ENCODE measurements at places on chromosomes 11 and 22.

GRCh38 chr11:65593518-65594414 lies 1.8 kb downstream of the KCNK7 start:
- no peak for DNase-seq

- no peak for DNase-seq
These were observed 26.3 kb upstream of the CDON start for GRCh38 chr11:126088999-126089398.

- no peak for DNase-seq
These were observed 204.8 kb upstream of the SESN3 start for GRCh38 chr11:95435628-95436353.

- DNase-seq: no peak
These were observed 244.6 kb downstream of the AASDHPPT start for GRCh38 chr11:106322106-106322505.

GRCh38 chr11:126229858-126230540 lies 18.4 kb downstream of the FAM118B start:
- peak; percentile 14 for DNase-seq

GRCh38 chr22:46115388-46115678 lies 35.0 kb upstream of the PPARA start:
- no peak for DNase-seq

DNA sequence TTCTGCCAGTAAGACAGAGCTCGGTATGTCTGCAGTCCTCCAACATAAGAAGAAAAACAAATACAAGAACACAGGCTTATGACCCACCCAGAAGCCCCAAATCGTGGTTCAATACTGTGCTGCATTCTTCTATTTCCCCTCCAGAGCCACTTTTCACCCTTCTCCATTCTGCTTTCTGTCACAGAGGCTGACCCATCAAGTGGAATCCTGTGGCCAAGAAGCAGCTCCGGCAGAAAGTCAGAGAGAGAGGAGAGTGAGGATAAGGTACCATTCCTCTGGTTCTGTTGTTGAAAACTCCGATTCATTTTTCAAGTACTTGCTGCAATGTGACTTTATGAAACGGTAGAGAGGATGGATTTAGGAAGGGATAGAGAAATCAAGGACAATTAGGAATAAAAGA lies 30.4 kb downstream of the PGM2L1 start:
- no peak for DNase-seq

DNA sequence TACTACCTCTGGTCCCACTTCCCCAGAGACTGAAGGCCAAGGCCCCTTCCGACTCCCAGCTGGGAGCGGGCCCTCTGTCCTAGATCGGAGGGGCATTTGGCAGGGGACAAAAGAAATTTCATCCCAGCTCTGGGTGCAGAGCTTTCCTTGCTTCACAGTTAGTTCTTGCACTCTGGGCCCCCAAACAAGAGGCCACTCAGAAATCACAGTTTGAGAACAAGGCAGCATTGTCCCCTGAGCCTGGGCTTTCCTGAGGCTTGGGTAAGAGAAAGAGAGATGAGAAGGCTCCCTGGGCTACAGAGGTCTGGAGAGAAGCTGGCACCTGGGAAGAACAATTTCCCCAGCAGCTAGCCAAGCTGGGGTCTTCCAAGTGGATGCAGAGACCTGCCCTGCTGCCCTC lies 71.8 kb upstream of the NCAM1 start:
- no peak for DNase-seq

DNA sequence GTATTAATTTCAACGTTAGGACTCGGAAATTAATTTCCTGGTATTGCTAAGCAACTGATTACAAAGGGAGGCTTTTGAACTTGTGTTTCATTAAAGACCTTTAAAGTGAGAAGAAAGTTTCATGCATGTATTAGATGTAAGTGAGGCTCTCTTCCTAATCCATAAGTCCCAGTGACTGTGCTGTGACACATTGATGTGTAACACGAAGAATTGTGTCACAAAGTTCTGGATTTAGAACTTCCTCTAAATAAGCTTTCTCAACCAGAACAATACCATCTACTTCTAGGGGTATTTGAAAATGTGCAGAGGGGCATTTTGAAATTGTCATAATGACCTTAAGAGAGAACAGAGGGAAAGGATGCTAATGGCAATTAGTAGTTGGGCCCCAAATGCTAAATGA lies 14.4 kb downstream of the DCUN1D5 start:
- no peak for DNase-seq

GRCh38 chr22:23827351-23827995 lies 11.3 kb downstream of the DERL3 start:
- no peak for DNase-seq

- DNase-seq: peak; percentile 17
These were observed 4.8 kb upstream of the FAR1 start for GRCh38 chr11:13663631-13664071.

- no peak for DNase-seq
These were observed 454.6 kb downstream of the KCNA4 start for GRCh38 chr11:29562183-29562582.

DNA sequence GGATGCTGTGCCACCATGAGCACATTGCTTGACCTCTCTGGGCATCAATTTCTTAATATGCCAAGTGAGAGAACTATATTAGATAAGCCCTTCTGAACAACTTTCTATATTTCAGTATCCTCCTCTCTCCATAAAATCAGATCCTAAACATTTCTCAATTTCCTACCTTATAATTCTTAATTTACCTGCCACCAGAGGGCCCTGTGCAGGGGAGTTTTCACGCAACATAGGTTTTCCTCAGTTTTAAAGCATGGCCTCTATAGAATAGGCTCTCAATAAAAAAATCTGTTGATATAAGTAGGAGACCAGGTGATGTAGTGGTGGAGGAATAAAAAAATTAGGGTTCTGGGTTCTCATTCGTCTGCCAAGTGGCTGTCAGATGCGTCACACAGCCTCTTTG lies 83.7 kb upstream of the DBX1 start:
- DNase-seq: no peak

GRCh38 chr11:119447664-119448242 lies 24.8 kb upstream of the THY1 start:
- no peak for DNase-seq

- no peak for DNase-seq
These were observed 33.0 kb downstream of the CHID1 start for GRCh38 chr11:877565-877964.

DNA sequence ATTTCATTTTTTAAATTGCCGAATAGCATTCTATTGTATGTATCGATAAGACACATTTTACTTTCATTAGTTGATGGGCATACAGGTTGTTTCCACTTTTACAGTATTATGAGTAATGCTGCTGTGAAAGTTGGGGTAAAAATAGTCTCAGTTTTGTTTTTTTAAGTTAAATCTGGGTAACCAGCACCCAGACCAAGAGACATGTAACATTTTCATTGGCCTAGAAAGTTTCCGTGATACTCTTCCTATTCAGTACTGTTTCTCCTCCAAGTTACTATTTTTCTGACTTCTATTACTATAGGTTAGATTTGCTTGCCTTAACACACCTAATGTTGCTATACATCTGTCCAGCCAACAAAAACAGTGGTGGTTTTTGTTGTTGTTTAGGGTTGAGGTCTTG lies 12.3 kb downstream of the IPO7 start:
- DNase-seq: no peak

- DNase-seq: no peak
These were observed 30.0 kb downstream of the RGL4 start for GRCh38 chr22:23720855-23721254.

- peak; percentile 99 for DNase-seq
These were observed 89.8 kb upstream of the PARVA start for GRCh38 chr11:12287374-12288211.

GRCh38 chr11:14300661-14301304 lies 58.2 kb downstream of the RRAS2 start:
- DNase-seq: peak; percentile 80

DNA sequence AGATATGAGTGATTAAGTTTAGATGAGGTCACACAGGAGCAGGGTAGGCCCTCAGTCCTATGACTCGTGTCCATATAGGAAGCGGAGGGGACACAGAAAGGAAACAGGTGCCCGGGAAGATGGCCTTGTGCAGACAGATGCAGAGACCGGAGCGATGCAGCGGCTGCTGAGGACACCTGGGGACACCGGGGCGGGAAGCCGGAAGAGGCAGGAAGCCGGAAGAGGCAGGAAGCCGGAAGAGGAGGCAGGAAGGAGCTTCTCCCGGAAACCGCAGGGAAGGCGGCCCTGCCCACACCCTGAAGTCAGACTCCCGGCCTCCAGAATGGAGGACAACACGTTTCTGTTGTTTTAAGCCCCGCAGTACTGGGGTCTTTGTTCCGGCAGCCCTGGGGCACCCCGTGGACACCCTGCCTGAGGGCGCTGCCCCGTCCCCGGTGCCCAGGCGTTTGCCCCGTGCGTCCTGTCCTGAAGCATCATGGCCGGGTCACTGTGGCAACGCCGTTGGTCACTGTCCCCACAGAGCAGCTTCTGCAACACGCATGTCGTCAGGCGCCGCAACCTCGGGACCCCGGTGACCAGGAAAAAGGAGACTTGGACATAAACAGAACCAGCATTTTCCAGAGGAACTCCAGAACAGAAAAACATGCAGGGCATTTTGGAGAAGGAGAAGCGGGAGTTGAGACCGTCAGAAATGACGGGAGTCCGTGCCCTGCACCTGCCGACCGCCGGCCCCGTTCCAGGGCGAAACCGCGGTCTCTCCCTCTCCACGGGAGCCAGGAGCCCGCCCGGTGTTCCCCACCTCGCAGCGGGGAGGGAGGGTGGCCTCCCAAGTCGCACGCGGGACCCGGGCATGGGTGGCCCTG lies 103.4 kb downstream of the BRD1 start:
- no peak for DNase-seq

- DNase-seq: no peak
These were observed 27.0 kb upstream of the CCDC89 start for GRCh38 chr11:85712953-85713352.

- peak; percentile 51 for DNase-seq
These were observed 12.9 kb downstream of the ARHGEF17 start for GRCh38 chr11:73320763-73321603.

DNA sequence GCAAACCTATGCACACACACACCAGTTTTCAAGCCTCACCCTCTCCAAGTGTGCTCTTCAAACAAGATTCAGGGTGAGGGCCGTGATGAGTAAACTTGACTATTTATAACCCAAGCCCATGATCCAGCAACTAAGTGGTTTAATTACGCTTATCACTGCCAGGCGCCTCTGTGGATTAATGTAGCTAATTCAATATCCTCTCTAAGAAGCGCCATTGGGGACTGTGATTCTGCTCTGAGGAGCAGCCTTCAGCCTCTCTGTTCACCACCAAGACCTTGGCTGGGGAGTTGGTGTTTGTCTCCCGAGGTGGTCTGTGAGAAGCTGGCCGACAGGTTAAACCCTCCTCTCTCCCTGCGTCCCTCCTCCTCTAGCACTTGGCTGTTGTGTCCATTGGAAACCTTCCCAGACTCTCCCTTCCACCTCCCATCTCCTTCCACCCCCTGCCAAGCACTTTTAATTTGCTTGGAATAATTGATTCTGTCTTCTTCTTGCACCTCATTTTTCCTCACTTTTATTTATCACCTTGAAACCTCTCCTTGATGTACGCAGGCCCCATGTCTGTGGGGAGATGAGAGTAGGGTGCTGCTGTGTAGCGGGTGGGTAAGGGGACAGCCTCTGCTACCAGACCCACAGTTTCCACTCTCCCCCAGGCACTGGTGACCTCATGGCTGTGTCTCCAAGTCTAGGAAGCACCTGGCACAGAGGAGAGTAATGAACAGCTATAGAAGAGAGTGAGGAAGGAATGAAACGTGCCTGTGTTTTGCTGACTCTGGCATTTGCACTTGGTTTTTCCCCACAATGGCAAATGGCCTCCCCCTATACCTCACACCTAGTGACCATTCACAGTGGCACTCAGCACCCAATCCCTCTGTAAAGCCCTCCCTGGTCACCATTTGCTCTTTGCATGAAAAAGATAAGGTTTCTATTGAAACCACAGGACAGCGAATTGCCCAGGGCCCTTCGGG lies 236.6 kb downstream of the GRIK4 start:
- DNase-seq: no peak

GRCh38 chr22:38845004-38845740 lies 1.3 kb upstream of the NPTXR start:
- DNase-seq: peak; percentile 47

- DNase-seq: peak; percentile 67
These were observed at the start of gene MN1 for GRCh38 chr22:27801616-27802345. MN1 (minus strand) TSS chr22:27801756; CDS start chr22:27800543, 1,213 bp downstream.

- DNase-seq: no peak
These were observed 47.6 kb upstream of the GCAT start for GRCh38 chr22:37760152-37760551.

GRCh38 chr11:47509077-47509536 lies 43.8 kb downstream of the CELF1 start:
- no peak for DNase-seq

DNA sequence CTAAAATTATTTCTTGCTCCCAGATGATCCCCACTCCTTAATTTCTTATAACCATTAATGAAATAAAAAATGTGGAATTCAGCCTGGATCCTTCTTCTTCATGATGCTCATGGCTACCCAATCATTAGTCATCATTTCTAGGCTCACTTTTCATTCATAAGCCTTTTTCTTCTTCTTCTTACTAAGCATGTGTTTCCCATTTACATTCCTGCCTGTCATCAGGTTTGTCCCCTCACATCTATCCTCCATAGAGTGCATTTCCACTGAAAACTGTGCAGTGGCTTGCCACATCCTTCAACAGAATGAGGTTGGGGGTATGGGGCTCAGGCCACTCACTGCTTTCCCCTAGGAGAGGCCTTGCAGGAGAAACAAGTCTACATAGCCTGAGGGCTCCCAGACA lies 35.8 kb upstream of the NTM start:
- no peak for DNase-seq

GRCh38 chr22:45877651-45878050 lies 99.3 kb downstream of the WNT7B start:
- no peak for DNase-seq

DNA sequence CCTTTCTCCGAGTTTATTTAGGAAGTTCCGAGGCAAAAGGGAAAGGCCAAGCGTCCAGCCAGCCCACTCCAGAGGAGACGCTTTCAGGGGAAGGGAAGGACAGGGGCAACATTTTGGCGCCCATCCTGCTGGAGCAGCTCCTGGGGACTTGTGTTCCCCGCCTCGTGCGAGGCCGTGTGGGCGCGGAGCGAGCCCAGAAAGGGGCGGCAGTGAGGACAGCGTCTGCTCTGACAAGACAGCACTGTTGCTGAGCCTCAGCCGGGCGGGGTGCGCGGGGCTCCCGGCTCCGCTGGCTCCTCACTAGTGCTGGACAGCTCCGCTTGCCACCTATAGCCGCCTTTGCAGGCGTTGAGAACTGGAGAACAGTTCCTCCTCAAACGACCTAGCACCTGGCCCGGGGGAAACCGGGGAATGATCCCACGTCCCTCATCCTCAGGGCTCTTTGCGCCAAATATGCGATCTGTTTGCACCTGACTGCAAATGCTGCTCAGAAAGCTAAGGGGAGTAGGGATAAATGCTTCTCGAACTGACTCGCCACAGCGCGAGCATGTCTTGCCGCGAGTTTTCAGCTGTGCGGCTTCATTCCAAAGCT lies 722 bp upstream of the GUCY1A2 start:
- DNase-seq: peak; percentile 84

- DNase-seq: no peak
These were observed 206.9 kb downstream of the SOX6 start for GRCh38 chr11:16149476-16149875.

DNA sequence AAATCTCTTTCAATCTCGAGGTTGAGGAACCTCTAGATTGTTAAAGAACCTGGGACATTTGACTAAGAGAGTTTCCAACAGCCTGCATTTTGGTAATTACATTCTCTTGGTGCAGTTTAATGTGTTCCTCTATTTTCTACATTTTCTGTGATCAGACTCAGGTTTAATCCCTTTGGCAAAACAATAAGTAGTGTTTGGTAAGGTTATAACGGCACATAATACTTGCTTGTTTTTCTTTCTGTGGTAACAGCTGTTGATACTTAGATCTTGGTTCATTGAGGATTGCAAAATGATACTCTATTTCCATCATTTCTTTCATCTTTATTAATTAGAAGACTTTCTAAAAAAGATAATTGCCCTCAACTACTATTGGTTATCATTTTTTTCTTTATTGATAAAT lies 271.3 kb downstream of the SBF2 start:
- DNase-seq: peak; percentile 9
